AG04450 (cell line): ENCODE measurements at places on chromosomes 6 and 20. TPM values are rescaled to one million over a fixed set of nuclear protein-coding genes. Genes with fewer than 3 reads are reported as not detected.

Gene RAET1L
- polyA plus RNA-seq = not detected in 2 replicates

Gene CFAP206
- polyA plus RNA-seq = 0.11 TPM in 1 of 2 replicates, not detected in the other

GRCh38 chr6:159788753-159789376 lies 537 bp downstream of the TCP1 start:
- DNase-seq = no peak

DNA sequence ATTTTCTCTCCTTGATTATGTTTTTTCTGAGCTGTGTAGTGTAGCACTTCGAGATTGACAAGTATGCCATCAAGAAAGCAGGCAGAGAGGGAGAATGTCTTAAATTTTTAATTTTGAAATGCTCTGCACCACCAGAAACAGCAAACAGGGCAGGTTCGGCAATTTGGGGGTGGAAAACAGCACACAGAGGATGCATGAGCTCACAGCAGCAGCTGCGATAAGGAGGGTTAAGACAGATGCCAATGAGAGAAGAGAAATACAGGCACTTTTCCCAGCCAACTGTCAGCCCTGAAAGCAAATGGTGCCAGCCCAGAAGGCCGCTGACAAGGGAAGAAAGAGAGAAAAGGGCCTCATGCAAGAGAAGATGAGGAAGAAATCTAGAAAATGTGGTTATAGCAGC lies 15.1 kb upstream of the SNRPB2 start:
- DNase-seq = no peak

GRCh38 chr6:81774542-81774941 lies 22.1 kb upstream of the TENT5A start:
- DNase-seq = no peak

- peak; percentile 20 for DNase-seq
Measured at GRCh38 chr6:32087574-32088486, 21.3 kb downstream of the TNXB start.

DNA sequence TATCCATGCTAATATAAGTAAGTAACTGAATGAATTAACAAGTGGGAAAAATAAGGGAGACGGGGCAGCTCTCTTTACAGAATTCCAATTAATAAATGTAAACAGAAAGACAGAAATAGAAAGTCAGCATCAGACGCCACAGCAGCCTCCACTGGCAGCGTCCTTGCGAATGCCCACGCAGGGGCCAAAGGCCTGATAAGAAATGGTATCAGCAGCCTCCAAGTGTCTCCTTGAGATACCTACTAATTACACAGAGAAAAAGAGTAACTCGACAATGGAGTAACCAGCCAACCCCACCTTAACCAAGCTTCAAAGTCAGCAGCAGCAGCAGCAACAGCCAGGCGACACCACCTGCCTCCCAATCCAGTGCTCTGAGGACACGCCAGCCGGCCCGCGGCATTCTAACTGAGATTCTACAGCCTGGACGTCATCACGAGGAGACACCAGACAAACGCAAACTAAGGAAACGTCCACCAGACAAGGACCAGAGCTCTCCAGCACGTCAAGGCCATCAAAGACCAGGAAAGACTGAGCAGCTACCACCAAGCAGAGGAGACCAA lies 78.8 kb downstream of the TAF4 start:
- DNase-seq = no peak

- no peak for DNase-seq
Measured at GRCh38 chr20:50694379-50695134, 3.2 kb upstream of the RIPOR3 start.

GRCh38 chr6:5130135-5130866 lies 45.2 kb downstream of the PPP1R3G start:
- DNase-seq = no peak

GRCh38 chr6:130995783-130996447 lies 67.1 kb downstream of the EPB41L2 start:
- DNase-seq = no peak

DNA sequence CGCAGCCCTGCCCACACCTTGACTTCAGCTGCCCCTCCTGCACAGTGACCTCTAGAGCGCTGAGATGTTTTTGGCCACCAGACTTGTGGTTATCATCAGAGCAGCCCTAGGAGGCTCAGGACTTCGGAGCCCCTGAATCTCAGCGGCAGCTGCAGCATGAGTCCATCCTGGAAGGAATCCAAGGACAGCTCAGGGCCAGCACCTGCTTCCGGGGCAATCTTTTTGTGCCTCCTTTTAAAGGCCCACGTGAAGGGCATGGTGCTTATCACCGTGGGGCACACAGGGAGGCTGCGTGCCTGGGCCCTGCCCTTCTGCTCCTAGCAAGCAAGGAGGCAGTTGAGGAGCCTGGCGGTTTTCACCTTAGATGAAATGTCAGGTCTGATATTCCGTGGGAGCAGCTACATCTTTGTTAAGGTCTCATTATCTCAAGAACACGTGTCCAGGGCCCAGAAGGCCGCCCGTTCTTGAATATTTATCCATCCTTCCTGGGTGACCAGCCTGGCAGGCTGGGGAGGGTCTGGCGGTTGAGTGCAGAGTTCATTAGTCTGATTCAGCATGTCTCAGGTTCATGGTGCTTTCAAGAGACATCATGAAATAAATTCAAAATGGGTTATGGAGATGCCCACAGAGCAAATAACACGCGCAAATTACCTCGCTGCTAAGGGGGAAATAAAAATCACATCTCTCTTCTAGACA lies 392.4 kb downstream of the TAF4 start:
- no peak for DNase-seq

- DNase-seq = no peak
Measured at GRCh38 chr6:25136854-25137253, 142.3 kb upstream of the CARMIL1 start.

- no peak for DNase-seq
Measured at GRCh38 chr6:135075018-135075417, 20.4 kb upstream of the HBS1L start.
